ENCODE measurements at places on chromosomes 4 and X.

DNA sequence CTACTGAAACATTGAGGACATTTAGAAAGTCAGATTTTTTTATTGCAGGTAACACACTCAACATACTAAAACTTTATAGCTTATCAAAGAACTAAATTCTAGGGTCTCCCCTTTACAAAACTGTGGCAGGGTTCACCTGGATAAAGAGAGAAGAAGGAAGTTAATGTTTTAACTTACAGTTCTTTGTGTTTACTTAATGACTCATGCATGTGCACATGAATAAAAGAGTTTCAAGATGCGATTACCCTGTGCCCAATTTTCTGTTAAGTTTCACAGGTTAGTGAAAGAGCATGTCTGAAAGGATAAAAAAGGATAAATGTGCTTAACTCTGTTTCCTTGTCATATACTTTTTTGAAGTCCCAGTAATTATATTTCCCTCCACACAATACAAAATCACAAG is 16.8 kb downstream of the DCAF8L1 start:
- DNase-seq, result no peak

DNA sequence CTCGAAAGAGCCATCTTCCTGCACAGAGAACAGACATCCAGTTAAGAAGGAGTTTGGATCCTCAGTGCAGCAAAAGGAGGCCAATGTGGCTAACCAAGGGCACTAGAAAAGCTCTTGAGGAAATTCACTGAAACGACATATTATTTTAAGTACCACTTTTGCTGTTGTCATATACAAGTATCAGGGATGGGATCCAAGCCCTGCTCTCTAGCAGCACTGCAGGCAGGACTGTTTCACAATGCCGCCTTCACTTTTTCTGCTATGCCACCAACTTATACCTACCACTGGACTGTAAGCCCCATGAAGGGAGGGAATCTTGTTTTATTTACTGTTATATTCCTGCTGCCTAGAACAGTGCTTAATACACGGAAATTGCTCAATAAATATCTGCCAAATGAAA is 299.0 kb downstream of the NR3C2 start:
- no peak for DNase-seq

DNA sequence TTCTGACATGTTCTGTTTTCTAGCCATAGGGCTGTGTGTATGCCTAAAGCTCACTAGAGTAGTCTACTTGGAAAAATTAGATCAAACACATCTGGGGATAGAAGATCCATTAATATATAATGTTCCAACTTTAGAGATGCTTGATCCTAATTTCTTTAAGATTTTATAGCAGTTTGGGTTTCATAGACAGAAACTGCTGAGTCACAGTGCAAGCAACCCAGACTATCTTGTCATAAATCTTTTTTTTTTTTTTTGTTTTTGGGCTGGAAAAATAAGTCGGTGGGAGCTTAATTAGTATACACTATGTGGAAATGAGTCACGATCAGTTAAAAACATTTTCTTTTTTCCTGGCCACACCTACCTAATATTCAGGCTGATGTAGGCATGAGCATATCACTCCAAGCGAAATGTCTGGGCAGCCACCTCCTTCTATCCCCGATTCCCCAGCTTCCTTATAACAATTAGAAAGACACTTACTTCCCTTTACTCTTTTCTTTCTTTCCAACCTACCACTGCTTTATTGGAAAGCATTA is 58.2 kb upstream of the CASK start:
- DNase-seq, result no peak

GRCh38 chrX:96453139-96453538 is 231.5 kb upstream of the DIAPH2 start:
- no peak for DNase-seq

GRCh38 chr4:137393044-137393443 is 139.2 kb downstream of the PCDH18 start:
- peak; percentile 57 for DNase-seq

All from SHP77 (cell line).